Activated CD8-positive, alpha-beta memory T cell treated with anti-CD3 and anti-CD28 coated beads, Interleukin-2, amount 50 U/mL, for 4 hours (primary cell): ENCODE measurements at places on chromosomes 3 and 15.

- DNase-seq, result no peak
These were observed 144.4 kb downstream of the MYLK start for GRCh38 chr3:123739754-123740153.

GRCh38 chr3:110743202-110743601, 328.4 kb upstream of the NECTIN3 start:
- no peak for DNase-seq

DNA sequence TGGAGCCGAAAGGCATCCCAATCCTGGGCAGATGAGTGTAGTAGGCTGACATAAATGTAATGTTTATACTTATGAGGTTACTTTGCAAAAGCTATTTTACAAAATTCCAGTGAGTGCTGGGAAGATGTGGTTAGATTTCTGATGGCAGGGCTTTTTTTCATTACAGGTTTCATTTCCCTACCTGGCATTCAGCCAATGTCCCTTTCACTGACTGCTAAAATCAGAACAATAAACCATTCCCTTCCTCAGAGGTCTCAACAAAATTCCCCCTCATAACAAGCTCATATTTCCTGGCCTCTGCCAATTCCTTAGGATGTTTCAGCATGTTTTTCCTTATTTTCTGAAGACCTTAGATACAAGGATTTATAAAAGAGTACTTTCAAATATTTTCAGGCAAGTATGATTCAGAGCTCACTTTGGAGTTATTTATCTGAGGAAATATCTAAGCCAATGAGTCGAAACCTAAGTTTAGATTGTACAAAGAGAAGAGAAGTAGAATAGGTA, 40.9 kb upstream of the CCDC80 start:
- no peak for DNase-seq

- no peak for DNase-seq
These were observed 30.8 kb downstream of the BOC start for GRCh38 chr3:113242096-113242581.

DNA sequence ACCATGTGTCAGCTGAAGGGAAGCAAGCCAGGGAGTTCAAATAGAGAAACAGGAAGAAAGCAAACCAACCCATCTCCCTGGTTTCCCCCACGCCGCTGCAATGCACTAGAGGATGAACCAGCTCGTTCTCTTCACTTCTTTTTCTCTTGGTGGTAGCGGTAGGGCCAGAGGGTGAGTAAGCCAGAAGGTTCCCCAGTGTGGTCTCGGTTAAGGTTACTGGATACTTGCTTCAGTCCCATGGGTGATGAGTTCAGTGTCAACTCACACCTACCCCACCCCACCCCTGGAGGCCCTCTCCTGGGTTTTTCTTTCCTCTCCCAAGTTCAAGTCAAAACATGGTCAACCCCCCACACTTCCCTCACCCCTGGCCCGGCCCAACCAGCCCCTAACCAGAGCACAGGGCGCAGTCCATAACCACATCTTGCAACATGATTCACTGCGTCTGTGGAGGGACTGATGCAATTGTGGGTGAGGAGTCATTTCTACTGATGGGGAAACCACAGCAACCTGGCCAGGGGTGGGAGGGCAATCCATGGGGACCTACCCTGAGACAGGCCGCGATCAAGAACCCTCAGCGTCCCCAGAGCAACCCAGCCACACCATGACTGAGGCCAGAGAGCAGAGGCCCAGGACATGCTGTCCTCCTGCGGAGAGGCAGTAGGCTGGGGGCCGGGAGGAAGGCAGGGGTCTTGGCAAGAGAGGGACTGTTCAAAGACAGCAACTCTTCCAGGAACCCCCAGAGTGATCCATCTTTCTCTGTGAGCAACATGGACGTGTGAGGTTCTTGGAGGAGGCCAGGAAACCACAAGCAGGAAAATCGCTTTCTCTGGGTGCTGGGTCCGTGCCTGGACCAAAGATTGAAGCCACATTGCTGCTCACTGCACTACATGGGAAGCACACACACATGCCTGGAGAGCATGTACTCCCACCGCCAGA, 276.6 kb downstream of the UACA start:
- peak; percentile 74 for DNase-seq

GRCh38 chr15:68676011-68676605, 97.3 kb downstream of the CORO2B start:
- DNase-seq, result no peak

DNA sequence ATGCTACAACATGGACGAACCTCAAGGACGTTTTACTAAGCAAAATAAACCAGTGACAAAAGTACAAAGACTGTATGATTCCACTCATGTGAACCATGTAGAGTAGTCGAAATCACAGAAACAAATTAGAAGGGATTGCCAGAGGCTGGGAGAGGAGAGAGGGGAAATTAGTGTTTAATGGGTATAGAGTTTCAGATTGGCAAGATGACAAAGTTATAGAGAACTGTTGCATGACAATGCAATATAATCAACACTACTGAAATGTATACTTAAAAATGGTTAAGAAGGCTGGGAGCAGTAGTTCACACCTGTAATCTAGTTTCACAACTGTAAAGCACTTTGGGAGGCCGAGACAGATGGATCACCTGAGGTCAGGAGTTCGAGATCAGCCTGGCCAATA, 36.9 kb downstream of the PLS1 start:
- DNase-seq, result no peak

DNA sequence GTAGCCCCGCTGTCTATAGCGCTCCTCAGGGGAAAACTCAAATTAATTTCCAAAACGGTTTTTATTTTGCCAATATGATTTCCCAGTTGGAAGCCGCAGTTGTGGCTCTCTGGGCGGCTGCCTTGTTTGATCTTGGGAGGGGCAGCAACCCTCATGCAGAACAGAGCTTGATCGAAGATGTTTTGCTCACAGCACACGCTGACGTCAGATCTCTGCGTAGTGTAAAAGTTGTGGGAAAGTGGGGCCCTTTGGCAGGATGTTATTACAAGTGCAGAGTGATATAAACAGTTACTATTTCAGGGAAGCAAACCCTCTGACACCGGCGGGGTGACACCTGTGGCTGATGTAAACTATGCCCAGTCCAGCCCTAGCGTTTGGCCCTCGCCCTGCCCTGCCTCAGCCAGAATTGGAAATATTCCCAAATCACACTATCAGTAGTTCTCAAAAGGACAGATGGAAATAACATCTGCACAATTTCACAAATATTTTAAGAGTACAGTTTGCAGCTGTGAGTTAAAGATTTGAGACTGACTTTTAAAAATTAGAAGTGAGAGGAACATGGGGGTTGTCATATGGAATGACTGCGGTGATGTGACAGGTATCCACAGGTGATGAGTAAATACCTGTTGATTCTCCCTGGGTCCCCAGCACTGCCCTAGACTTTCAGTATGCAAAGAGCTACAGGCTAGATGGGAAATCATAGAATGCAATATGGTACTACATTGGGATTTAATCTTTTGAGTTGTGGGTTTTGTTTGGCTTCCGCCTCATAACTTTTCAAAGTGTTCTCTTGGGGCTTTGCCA, 1.7 kb downstream of the SYNM start:
- no peak for DNase-seq

- no peak for DNase-seq
These were observed 5.2 kb upstream of the NANOGP8 start for GRCh38 chr15:35090104-35090807.

- no peak for DNase-seq
These were observed 20.7 kb downstream of the TBC1D2B start for GRCh38 chr15:78056714-78057269.

- no peak for DNase-seq
These were observed 28.6 kb downstream of the ABTB1 start for GRCh38 chr3:127701280-127701911.

DNA sequence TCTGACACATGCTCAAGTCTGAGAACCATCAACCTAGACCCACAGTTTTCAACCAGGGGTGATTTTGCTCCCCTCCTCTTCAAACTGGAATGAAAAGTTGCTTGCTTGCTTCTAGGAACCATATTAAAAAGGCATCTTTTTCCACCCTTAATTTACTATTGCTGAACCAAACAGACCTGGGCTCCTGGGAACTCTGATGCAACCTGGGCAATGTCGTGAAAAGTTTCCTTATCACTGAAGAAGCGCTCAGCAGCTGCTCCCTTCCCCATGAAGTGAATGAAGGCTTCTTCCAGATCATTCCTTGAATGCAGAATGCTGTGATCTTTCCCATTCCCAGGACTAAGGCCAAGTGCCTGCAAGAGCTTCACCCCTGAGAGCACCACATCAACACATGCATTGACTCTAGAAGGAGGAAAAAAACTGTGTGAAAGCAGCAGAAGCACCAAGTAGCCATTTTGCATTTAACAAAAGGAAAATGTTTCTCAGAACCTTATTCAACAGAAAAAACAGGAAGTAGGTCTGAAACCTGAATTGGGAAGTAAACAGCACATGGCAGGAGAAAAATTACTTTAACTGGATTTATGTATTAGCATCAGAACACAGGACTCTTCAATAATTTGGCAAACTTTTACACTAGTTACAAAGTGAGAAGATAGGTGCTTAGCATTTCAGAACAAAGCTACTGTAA, 8.7 kb downstream of the ADPGK start:
- no peak for DNase-seq

GRCh38 chr3:87895983-87896382, 162.8 kb downstream of the CGGBP1 start:
- no peak for DNase-seq
